ENCODE measurements at places on chromosomes 3 and 15.

DNA sequence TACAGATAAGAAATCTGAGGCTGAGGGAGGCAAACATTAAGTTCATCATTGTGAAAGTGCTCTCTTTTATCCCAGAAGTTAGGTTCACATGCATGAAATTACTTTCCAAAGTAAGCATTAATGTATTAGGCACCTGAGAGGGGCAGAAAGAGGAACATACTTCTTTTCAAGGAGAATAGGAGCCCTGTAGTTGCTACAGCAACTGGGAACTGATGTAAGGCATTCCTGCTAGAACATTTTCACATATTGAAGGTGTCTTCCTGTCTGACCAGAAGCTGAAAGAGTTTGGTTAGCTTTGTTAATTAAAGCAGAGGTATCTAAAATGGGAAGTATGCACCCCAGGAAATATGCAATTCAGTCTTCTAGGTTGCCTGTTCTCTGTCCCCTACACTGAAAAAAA lies 65.5 kb upstream of the ZBTB20 start:
- no peak for DNase-seq

DNA sequence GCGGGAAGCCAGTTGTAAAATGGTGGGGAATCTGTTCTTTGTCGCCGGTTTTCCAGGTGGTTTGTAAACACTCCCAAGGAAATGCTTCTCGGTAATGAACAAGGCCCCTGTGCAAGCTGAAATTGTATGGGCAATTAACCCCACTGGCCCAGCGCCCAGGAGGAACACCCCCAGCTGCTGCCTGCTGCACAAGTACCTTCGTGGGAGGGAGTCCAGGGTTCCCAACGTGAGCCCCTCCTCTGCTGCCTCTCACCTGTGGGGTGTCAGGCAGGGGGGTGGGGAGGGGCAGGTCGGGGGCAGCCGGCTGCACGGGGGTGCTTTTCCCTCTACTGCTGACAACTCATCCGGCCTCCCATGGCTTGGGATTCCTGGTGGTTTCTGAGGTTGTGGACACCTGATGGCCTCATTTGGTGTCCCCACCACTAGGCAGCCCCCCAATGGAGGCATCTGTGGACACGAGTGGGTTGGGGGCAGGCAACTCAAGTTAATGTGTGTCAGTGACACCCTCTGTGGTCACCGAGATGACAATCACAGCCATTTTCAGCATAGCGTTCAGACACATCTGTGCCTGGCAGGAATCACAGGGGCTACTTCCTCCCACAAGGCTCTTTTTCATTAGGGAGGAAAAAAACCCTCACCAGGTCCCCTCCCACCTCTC lies 35.6 kb upstream of the PRR23E start:
- no peak for DNase-seq

- no peak for DNase-seq
These were observed 6.7 kb downstream of the VPS13C start for GRCh38 chr15:62053439-62054085.

GRCh38 chr3:180684807-180685206 lies 5.5 kb upstream of the CCDC39 start:
- DNase-seq = no peak

GRCh38 chr3:191380001-191380400 lies 49.7 kb upstream of the UTS2B start:
- DNase-seq = no peak

DNA sequence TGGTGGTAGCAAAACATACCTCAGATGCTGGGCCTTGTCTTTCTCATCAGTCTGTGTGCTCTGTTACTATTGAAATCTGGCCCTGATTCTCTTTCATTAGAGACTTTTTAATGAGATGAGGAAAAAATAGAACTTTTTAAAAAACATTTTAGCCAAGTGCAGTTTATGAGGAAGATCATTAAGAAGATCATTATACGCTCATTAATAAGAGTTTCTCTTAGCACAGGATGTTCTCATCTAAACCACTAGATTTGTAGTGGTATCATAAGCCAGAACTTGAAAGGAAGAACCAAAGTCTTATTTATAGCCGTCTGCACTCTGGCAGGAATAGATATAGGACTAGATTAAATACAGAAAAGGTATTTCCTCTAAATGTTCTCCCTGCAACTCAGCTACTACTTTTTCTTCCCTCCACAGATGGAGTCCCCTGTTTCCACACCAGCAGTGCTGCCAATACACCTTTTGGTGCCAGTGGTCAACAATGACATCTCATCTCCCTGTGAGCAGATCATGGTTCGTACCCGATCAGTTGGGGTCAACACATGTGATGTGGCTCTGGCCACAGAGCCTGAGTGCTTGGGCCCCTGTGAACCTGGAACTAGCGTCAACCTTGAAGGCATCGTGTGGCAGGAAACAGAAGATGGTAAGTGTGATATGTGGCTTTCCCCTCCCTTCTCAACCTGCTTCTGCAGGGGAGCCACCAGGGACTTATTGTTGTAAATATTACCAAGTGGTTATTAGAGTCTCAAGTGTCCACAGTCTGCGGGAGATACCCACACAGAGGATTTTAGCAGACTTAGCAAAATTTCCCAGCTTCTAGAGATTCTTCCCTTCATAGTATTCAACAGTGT lies 152.8 kb downstream of the RBPMS2 start:
- DNase-seq = no peak

DNA sequence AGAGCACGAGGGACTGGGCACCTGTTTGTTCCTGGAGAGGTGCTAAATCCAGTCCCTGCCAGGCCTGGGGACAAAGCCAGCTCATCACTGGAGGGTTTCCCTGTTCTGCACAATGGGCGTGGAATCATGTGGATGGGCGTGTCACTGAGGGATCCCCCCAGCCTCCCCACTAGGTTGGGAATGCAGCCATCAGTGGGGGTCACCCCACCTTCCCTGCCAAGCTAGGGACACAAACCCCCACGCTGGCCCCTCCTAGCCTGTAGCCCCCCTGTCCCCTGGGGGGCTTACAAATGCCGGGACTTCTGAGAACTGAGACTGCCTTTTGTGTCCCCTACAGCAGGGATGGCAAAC lies 61.9 kb downstream of the NSMCE3 start:
- DNase-seq = no peak

DNA sequence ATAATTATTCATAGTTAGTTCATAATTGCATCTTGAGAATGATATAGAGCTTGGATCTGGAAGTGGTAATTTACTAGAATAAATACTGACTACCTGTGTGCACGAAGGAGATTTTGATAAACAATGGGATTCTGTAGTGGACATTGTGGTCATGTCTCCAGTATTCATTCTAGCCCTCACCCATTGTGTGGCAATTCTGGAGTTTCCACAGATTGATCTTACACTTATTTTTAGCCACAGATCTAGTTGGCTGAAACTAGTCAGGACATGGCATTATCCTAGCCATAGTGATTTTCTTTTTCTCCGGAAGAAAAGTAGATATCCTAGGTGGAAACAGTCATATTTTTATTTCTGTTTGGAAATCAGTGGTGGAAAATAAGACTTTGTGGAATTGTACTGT lies 833.1 kb downstream of the NAALADL2 start:
- DNase-seq = no peak

DNA sequence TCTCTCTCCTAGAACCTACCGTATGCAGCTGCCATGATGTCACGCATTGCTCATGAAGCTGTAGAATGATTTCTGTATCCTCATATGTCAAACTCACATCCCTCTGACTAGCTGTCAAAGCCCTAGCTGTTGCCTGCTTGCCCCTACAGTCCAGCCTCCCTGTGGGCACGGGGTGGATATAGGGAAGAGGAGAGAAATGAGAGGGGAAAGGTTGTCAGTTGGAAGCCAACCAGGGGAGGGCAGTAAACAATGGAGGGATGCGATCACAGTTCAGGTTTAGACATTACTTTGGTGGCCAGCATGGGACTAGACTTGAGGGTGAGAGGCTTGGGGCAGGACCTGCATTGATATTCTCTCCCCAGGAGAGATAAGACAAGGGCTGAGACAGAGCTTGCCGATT lies 1.7 kb upstream of the HDGFL3 start:
- DNase-seq = no peak

DNA sequence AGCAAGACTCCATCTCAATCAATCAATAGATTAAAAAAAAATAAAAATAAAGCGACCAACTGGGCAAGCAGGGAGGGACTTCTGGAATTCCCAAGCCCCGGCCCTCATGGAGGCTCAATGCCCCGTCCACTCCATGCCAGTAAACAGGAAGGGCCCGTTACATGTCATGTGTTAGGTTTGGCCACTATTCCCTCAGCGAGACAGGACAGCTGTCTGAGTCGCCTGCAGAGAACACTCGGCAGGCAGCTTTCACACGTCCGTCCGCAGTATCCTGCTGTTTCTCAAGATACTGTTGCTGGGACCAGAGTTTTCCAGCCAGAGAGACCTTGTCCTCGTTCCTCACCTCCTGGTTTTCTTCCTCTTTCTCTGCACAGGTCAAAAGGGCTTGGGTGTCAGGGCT lies 18.0 kb downstream of the TMEM44 start:
- DNase-seq = peak; percentile 59

GRCh38 chr3:123300056-123300455 lies 98.3 kb downstream of the SEC22A start:
- no peak for DNase-seq

GRCh38 chr3:128051459-128051836 lies 789 bp upstream of the SEC61A1 start:
- DNase-seq = no peak

DNA sequence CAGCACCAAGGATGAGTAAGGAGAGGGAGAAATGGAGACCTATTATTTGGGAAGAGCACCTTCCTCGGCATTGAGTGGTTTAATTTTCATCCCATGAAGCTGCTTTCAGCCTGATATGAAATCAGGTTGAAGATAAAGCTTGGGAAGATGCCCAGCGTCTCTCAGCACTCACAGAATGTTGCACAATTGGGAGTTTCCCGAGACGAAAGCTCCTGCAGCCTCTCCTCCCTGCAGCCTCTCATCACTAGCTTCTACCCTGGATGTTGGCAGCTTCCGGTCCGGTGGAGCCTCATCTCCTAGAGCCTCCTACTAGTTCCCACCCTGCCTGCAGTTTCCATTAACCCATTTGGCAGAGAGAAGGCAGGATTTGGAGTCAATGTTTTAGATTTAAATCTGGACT lies 40.3 kb downstream of the EDEM1 start:
- no peak for DNase-seq

- no peak for DNase-seq
These were observed 671 bp upstream of the DCUN1D1 start for GRCh38 chr3:182981038-182981380.

DNA sequence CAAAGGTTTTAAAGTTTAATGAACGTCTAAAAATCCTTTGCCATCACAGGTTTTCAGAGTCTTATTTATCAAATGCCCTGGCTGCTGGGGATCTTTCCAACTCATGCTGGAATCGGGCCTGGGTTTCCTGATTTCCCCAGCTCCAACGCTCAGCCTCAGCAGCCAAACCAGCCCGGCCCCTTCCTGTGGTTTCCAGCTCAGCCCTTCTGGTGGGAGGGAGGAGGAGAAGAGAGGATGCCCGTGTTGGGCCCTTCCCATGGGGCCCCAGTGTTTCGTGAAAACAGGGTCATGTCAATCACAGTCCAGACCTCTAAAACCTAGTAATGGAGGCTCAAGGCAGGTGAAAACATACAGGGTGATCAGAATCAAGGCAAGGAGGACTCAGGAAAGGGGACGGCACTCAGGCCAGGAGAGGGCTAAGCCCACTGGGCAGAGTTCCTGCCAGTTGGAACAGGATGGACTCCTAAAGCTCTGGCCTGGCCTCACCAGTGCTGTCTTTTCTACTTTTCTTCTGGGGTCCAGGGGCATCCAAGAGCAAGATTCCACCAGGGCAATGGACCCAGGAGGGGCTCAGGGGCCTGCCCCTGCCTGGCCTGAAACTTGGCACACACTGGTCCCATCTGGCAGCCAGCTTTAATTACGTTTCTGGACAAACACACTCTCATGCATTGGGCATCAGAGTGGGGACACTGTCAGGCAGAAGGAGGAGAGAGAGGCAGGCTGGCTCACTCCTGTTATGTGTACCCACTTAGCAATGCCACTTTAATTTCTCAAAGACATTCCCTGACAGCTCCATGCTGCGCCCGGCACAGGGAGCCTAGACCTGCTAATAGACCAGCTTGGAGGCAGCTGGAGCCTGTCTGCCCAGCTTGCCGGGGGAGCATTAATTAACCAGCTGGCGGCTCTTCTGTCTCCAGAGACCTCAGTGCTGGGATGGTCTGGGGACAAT lies 194.6 kb downstream of the FAM43A start:
- peak; percentile 61 for DNase-seq

DNA sequence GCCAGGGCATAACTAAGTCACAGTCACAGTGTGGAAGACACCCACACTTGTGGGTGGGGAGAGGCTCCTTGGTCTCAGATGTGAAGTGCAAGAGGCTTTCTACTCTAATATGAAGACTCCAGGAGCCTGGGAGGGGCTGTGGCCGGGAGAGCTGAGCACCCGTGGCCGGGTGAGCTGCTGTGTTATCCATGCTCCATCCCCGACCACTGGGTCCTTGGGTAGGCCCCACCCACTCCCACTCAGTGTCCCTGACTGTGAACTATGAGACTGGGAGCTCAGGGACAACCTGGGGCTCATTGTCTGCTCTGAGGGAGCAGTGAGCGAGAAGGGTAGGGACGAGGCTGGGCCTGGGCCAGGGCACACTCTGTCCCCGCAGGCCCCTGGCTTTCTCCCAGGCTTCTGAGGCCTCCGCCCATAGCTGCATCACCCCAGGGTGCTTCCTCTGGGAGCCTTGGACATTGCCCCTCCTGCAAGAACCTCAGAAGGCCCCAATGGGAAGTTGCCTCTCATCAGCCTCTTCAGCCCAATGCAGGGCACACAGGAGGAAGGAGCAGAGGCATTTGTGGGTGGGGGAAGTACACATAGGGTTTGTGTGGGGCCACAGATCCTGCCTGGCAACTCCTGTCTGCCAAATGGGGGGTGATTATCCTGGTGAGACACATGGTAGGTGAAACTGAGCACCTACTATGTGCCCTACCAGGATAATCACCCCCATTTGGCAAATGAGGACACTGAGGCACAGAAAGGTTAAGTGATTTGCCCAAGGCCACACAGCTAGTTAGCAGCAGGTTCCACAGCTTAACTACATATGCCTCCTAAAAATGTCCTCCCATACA lies 2.4 kb downstream of the ANPEP start:
- no peak for DNase-seq

- no peak for DNase-seq
These were observed 37.9 kb upstream of the C3orf80 start for GRCh38 chr3:160187288-160187687.

- no peak for DNase-seq
These were observed 25.0 kb downstream of the SRGAP3 start for GRCh38 chr3:9224490-9224889.

DNA sequence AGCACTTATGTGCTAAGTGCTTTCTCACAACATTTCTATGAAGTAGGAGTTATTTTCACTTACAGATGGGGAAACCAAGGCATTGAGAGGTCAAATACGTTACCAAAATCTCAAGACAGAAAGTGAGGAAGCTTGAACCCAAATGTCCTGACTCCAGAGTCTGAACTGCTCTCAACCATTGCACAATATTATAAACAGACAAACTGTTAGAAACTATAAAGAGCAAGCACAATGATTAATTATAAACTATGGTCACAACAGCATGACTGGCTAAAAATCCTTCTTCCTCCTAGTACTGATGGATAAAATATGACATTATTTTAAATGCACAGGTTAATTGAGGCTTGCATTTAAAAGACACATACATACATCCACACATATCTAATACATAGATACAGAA lies 77.9 kb upstream of the ASB14 start:
- peak; percentile 30 for DNase-seq

Measured in lung (tissue), 17 donors.